ENCODE measurements at places on chromosomes 6 and 20. TPM values are rescaled to one million over a fixed set of nuclear protein-coding genes. Genes with fewer than 3 reads are reported as not detected.

The SMLR1 gene
- total RNA-seq = not detected

The GINS1 gene
- total RNA-seq = 1.5 TPM

The FOXP4 gene
- total RNA-seq = 7.2 TPM

The SH3BGRL2 gene
- 7.2 TPM for total RNA-seq

The LGSN gene
- total RNA-seq = not detected

The BEND6 gene
- total RNA-seq = 14.3 TPM

The CLPSL1 gene
- total RNA-seq = not detected

The CD93 gene
- total RNA-seq = 0.69 TPM

The FAM217A gene
- not detected for total RNA-seq

The ESR1 gene
- under 0.01 TPM for total RNA-seq

The RSPO4 gene
- not detected for total RNA-seq

The UNC93A gene
- not detected for total RNA-seq

The PYGB gene
- 63.8 TPM for total RNA-seq

The CFB gene
- 28.8 TPM for total RNA-seq

The ASIP gene
- not detected for total RNA-seq

The APCDD1L gene
- 92.5 TPM for total RNA-seq

The LHFPL5 gene
- total RNA-seq = not detected

The SPTLC3 gene
- total RNA-seq = 4.0 TPM

The MROH8 gene
- total RNA-seq = 0.89 TPM

The PTCRA gene
- not detected for total RNA-seq

The TRIM15 gene
- total RNA-seq = not detected

The TSBP1 gene
- total RNA-seq = not detected

The RSPO3 gene
- total RNA-seq = 1.2 TPM

The CGA gene
- not detected for total RNA-seq

The MYL9 gene
- total RNA-seq = 35.2 TPM

The ZBTB46 gene
- total RNA-seq = 0.59 TPM

The SLC35F1 gene
- not detected for total RNA-seq

The HLA-G gene
- total RNA-seq = not detected

The SCGN gene
- total RNA-seq = not detected

The FAM210B gene
- 44.6 TPM for total RNA-seq

The GRM1 gene
- not detected for total RNA-seq

The VWA7 gene
- 0.09 TPM for total RNA-seq

The MICAL1 gene
- 52.6 TPM for total RNA-seq

The COL19A1 gene
- 1.0 TPM for total RNA-seq

The TAB2 gene
- 43.0 TPM for total RNA-seq

The ADA gene
- total RNA-seq = 6.0 TPM

The KCNK5 gene
- not detected for total RNA-seq

The NELFCD gene
- 51.3 TPM for total RNA-seq

The MLN gene
- not detected for total RNA-seq

The ID1 gene
- total RNA-seq = 37.3 TPM

The PRSS35 gene
- total RNA-seq = 18.7 TPM

The B3GAT2 gene
- not detected for total RNA-seq

The TXNDC5 gene
- total RNA-seq = 2,073 TPM

The TREM1 gene
- total RNA-seq = 5.3 TPM

The MATN4 gene
- total RNA-seq = not detected

The RIPOR3 gene
- total RNA-seq = 1.2 TPM

The DNMT3B gene
- total RNA-seq = 1.5 TPM

The KCNQ5 gene
- total RNA-seq = 5.0 TPM

The ERMARD gene
- total RNA-seq = 17.8 TPM

All from smooth muscle cell of the umbilical artery (primary cell).